A549 (cell line): ENCODE measurements at places on chromosomes 3 and 15. TPM values are rescaled to one million over a fixed set of nuclear protein-coding genes. Genes with fewer than 3 reads are reported as not detected.

The UBA7 gene
- polyA plus RNA-seq = 0.54 to 0.63 TPM (median 0.62 TPM) in 3 replicates

The IMPG2 gene
- 0.03 TPM in 3 replicates for polyA plus RNA-seq

The TMED3 gene
- polyA plus RNA-seq = 144 to 149 TPM (median 149 TPM) in 3 replicates

DNA sequence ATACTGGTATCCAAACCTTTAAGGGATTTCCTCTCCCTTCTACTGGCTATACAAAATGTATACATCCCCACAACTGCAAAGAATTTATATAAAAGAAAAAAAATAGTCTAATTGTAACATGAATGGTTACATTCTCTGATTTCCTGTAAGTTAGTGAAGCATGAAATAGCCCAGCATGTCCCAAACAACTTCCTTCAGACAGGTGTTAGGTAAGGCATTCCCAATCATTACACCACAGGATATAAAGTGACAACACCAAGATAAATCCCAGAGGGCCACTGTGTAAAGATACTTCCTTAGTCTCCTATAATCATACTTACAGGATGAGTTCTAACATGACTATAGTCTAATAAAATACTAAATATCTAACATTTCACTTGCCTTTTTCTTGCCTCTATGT, 7.6 kb downstream of the CMTM6 start:
- DNase-seq = no peak

GRCh38 chr15:73555080-73555479, 78.1 kb downstream of the NPTN start:
- no peak for DNase-seq

- no peak for DNase-seq
These were observed 78.3 kb upstream of the PPP2R3A start for GRCh38 chr3:135887220-135887619.

DNA sequence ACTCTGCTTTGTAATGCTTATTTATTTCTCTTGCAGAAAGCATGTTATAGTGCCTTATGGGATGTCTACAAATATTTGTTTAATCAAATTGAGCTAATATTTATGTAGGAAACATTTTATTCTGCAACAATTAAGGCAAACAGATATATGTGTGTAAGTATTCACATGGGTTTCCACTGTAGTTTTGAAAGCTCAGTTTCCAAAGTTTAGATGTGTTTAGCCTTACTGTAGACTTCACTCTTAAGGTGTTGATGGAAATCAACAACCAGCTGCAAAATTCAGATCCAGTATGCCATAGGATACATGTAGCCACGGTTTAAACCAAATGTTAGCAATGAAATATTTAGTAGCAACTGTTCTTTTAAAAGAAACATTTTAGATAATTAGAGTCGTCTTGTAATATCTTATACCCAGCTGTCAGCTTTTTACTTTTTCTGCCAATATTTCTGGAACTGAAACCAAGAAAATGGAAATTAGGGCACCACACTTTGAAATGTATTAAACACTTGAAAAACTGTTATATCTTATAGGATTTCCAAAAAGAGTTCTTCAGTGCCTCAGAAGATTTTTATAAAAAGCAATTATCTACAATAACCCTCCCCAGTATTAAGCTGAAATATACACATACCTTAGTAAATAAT, 18.5 kb downstream of the PIK3CA start:
- DNase-seq = no peak

GRCh38 chr15:93359425-93360131, 270.6 kb upstream of the RGMA start:
- no peak for DNase-seq
